ENCODE measurements at places on chromosomes 3 and 15.

DNA sequence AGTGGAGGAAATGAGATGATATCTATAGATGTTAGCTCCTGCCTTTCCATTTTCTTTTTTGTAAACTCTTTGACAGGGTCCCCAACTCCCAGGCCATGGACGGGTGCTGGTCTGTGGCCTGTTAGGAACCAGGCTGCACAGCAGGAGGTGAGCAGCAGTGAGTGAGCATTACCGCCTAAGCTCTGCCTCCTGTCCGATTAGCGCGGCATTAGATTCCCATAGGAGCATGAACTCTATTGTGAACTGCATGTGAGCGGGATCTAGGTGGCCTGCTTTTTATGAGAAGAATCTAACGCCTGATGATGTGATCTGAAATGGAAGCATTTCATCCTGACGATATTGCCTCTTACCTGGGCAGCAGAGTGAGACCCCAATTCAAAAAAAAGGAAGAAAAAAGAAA, 56.8 kb upstream of the CHD2 start:
- no peak for DNase-seq

- no peak for DNase-seq
Measured at GRCh38 chr3:100005665-100006393, 108.5 kb downstream of the FILIP1L start.

GRCh38 chr15:86857701-86858100, 778.0 kb downstream of the AGBL1 start:
- DNase-seq, result no peak

DNA sequence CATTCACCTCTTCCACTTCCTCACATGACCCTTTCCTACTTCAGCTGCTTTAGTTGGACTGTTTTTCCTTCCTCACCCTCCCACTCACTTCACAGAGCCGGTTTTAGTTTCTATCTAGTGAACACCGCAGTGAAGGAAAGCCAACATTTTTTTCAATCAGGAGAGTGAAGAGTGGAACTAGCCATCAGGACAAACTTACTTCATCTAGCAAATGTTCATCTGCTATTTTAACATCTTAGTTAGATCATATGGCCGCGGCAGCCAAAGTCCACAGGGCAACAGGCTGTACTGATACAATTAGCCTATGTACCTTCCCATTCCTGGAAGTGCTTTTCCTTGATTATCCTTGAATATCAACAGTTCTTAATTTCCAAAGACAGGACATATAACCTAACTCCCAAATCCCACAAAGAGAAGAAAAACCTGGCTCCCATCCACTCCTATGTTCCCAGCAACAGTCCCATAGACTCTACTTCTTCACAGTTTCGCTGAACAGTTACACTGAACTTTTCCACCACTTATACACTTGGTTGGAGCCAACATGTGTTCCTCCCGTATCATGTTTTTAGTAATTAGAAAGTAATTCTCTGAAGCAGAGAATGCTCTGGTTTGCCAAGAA, 456.2 kb upstream of the THBS1 start:
- no peak for DNase-seq

DNA sequence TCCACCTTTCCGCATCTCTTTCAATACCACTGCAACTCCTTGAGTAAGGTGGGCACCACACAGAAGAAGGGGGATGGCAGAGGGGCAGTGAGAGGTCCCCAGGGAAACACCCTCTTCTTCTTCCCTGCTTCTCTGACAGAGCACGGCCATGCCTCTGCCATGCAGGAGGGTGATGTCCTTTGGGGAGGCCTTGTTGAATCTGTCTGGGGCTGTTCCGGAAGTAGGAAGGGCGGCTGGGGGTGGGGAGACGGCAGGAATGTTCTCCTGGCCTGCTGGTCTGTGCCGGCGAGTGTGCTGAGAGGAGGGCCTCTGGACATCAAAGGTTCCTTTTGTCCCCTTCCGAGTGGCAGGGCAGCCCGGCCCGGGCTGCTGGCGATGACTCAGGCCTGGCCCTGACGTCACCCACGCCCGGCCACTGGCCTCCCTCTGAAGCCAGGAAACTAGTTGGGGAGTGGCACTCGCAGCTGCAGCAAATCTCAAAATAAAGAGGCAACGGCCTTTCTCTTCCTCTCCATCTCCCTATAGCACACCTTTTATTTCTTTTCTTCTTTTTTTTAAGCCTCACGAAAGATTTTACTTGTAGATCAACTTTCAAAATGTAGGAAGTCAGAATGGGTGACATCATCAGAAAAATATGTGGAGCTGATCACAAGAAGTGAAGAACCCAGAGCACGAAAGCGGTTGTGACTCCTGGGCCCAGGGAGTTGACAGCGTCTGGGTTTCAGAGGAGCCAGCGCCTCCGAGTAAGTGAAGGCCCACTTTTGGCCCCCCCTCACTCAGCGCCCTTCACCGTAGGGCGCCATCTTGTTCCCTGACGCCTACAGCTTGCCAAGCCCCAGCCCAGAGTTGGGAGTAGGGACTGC, at the start of gene ZBTB38:
Gene ZBTB38, plus strand, starts transcription at position 443 of the 863 bp plus-strand sequence. CDS start 73,885 bp downstream, outside the sequence.
- DNase-seq, result peak; percentile 56

- DNase-seq, result no peak
Measured at GRCh38 chr3:183897606-183898005, 12.9 kb upstream of the PARL start.

DNA sequence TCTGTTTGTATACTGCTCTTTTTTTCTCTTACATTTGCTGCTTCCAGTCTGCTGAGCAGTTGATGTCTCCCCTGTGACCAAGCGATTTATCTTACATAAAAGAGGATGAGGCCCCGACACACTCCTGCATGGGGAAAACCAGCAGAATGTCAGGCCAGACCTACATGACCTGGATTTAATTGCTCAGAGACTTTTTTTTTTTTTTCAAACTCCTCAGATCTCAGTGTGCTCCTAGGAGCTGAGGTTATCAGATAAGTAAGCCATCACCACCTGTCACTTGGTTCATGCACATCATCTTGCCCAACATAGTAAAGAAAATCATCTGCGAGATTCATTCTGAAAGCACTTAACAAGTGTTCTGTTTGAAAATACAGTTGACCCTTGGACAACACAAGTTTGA, 163.1 kb downstream of the PLCL2 start:
- DNase-seq, result no peak
